ENCODE measurements at places on chromosomes 5 and 9.

DNA sequence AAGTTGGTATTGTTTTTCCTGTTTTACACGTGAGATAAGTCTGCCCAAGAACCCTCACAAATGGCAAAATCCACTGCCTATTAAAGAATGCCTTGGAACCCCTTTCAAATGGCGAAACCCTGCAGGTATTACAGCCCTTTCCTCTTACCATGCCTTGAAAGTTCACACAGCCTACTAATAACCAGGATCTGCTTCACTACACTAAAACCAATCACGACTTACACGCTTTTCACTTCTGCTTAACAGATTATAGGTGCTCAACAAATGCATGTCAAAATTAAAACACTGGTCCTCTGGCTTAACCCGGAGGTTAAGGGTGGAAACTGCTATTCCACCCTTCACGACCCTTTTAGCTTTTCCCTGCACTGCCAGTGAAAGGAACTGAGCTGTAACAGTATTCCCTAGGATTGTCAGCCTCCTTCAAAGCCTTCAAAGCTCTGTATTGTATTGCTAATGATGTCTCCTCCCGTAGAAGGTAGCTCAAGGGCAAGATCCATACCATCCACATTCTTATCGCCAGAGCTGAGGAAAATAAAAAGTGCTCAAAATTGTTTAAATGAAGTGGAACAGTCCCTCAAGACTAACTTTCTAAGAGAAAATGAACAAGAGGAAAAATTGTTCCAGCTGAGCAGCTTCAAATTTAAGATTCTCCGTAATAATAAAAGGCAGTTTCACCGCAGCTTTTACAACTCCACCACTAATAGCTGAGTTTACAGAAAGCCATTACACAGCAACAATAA lies 997 bp downstream of the AUH start:
- no peak for DNase-seq

GRCh38 chr9:96327694-96328352 lies 25.8 kb upstream of the HSD17B3 start:
- DNase-seq: peak; percentile 33

GRCh38 chr9:14654932-14655331 lies 38.3 kb downstream of the ZDHHC21 start:
- no peak for DNase-seq

GRCh38 chr9:130858739-130859705 lies 24.0 kb downstream of the ABL1 start:
- DNase-seq: no peak

DNA sequence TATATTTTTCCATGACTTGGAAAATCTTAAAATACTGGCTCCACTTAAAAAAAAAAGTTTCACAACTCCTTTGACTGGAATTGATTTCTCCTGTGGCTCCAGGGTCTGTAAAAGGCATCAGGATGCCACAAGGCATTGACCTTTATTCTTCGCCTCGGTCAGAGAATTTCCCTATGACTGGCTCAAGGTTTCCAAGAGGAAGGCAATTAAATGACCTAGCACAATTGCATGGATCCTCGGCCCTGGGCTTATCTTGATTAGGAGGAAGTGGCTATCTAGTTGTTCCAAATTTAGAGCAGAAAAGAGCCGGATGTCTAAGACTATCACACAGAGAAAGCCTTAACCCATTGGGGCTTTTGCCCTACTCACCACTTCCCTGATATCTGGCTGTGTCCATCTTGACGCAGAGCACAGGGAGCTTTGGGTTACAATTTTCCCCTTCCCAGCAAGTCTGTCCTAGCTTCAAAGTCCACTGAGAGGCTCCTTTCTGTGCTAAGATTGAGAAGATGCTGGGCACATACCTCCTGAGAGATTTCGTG lies 56.9 kb upstream of the COL15A1 start:
- DNase-seq: no peak

GRCh38 chr5:96615223-96615622 lies 47.0 kb upstream of the CAST start:
- DNase-seq: no peak

GRCh38 chr5:4042311-4042710 lies 446.7 kb downstream of the IRX1 start:
- no peak for DNase-seq

DNA sequence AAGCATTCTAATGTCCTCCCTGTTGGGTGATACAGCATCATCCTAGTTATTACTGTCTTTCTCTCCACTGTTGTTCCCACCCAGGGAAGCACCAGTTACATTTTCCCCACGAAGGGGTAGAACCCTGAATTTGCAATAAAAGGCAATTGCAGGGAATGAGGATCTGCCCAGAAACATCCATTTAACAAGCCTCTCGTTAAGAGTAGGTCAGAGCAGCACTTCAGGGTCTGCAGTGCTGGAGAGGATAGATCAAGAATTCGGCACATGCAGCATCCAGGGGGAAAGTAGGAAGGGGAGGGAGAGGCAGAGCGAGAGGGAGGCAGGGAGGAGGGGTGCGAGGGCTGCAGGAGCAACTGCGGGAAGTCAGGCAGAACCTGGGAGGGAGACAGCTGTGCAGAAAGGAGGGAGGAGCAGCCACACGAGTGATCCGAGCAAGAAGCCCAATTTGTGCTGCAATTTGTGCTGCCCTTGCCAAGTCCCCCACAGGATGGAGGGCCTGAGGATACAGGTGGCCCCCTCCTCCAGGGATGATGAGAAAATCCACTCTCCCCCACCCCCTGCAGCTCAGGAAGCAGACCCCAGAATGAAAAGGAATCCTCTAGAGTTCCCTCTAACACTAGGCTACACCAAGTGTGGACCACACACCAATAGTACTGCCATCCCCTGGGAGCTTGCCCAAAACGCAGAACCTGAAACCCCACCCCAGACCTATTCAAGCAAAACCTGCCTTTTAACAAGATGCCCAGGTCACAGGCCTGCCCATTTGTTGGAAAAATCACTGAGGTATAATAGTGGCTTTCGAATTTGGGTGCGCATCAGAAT lies 62.2 kb downstream of the EPB41L4B start:
- DNase-seq: peak; percentile 60
